ENCODE measurements at places on chromosomes 3 and 15.

DNA sequence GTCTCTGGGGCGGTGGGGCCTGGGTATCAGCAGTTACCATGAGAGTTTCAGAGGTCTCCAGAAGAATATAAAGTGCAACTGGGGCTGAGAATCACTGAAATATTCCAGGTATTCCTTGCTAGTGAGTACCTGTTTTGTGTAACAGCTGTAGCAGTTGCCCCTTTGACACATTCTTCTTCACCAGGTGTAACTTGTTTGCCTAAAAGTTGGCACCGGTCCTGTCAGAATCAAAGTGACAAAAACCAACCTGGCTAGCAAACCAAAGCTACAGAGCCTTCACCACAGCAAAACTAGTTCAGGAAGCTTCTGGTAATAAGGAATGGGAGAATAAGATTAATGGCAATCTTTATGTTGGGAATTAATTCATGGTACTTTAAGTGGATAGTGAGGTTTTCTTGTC lies 296.0 kb downstream of the NAALADL2 start:
- peak; percentile 70 for DNase-seq

- DNase-seq, result no peak
Measured at GRCh38 chr3:175238801-175239200, 379.7 kb downstream of the NAALADL2 start.

GRCh38 chr15:65451989-65452388 lies 29.2 kb upstream of the IGDCC4 start:
- DNase-seq, result no peak

GRCh38 chr15:39501366-39502081 lies 79.4 kb upstream of the THBS1 start:
- peak; percentile 12 for DNase-seq

GRCh38 chr15:90178468-90179435 lies 22.4 kb upstream of the SEMA4B start:
- DNase-seq, result no peak

- peak; percentile 19 for DNase-seq
Measured at GRCh38 chr3:58568572-58569286, 8.5 kb downstream of the FAM107A start.

GRCh38 chr3:115551016-115551415 lies 72.3 kb upstream of the GAP43 start:
- DNase-seq, result no peak

DNA sequence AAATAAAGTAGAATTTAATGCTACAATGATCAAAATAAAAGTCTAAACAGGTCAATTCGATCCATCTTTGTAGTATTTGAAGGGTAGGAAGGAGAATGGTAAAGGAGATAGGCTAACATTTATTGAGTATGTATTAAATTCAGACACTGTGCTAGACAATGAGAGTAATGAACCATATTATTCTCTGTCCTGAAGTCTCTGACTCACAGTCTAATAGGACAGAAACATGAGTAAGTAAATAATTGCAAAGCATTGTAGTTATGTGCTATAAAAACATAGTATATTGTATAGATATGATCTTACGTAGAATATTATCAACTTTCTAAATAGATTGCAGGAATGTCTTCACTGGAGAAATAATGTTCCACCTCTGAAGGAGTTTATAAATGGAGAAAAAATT lies 64.5 kb downstream of the MDFIC2 start:
- no peak for DNase-seq

- no peak for DNase-seq
Measured at GRCh38 chr3:30691249-30691880, 85.0 kb downstream of the TGFBR2 start.

GRCh38 chr15:92821491-92822116 lies 78.5 kb upstream of the CHD2 start:
- no peak for DNase-seq

DNA sequence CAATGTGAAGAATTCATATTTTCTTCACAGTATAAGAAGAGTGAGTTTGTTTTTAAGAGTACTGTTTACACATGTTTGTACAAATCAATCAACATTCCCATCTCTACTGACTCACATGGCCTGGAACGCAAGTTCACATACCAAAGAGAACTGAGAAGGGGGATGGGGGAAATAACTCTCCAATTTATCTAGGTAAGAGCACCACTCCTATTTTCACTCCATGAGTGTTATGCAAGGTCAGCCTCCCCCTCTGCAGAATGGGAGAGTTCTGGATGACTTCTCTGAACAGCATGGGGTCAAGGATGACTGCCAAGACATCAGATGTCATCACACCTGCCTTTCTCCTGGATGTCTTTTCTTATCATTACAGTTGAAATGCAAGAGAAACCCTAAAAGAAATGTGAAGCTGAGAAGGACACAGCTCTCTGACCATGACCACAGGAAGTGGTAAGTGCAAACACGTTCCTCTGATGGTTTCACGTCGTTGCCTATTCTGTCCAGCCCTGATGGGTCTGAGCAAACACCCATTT lies 95.2 kb downstream of the SEMA6D start:
- no peak for DNase-seq
